Stromal cell of bone marrow (primary cell): ENCODE measurements at places on chromosomes 5 and 9.

- peak; percentile 44 for DNase-seq
These were observed 232.4 kb downstream of the ESM1 start for GRCh38 chr5:54753034-54753433.

- peak; percentile 27 for DNase-seq
These were observed 60.5 kb downstream of the GLDC start for GRCh38 chr9:6584881-6585597.

- DNase-seq, result no peak
These were observed 210.1 kb downstream of the CD180 start for GRCh38 chr5:66986534-66986933.

GRCh38 chr5:32709750-32710549 is 1.2 kb upstream of the NPR3 start:
- DNase-seq, result peak; percentile 67

GRCh38 chr9:123269281-123269680 is 895 bp upstream of the STRBP start:
- DNase-seq, result no peak

GRCh38 chr5:126456217-126456820 is 33.1 kb downstream of the GRAMD2B start:
- DNase-seq, result no peak

- no peak for DNase-seq
These were observed 124.0 kb downstream of the SEMA5A start for GRCh38 chr5:9421884-9422283.

- DNase-seq, result peak; percentile 38
These were observed 2.5 kb downstream of the FIBCD1 start for GRCh38 chr9:130936285-130937117.

GRCh38 chr5:181149355-181149754 is 2.0 kb downstream of the OR2V2 start:
- no peak for DNase-seq

- DNase-seq, result peak; percentile 83
These were observed 7.8 kb upstream of the DNAJC18 start for GRCh38 chr5:139446956-139447779.

GRCh38 chr5:171692107-171692506 is 93.5 kb upstream of the SMIM23 start:
- DNase-seq, result no peak

- DNase-seq, result no peak
These were observed 274.9 kb downstream of the EFNA5 start for GRCh38 chr5:107395632-107396350.

GRCh38 chr9:88534456-88535225 is at the start of gene NXNL2:
NXNL2 (plus strand) TSS chr9:88535178; CDS start chr9:88535435, 257 bp downstream.
- DNase-seq, result peak; percentile 64

DNA sequence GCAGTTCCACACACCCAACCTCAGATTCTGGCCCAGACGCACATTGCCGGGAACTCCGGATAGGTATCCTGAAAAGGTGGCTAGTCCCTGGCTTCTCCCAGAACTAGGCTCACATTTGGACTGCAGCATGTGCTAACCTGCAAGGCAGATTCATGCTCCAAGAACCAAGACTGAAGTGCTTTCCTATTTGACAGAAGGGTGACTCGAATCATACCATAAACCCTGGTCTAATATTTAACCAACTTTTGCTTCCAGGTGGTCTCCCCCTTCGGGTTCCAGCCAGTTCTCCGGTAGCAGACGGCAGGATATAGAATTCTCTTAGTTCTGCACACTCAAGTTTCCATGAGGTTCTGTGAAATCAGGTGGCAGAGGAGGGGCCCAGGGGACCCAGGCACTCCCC is 7.6 kb downstream of the PTGES start:
- DNase-seq, result no peak

DNA sequence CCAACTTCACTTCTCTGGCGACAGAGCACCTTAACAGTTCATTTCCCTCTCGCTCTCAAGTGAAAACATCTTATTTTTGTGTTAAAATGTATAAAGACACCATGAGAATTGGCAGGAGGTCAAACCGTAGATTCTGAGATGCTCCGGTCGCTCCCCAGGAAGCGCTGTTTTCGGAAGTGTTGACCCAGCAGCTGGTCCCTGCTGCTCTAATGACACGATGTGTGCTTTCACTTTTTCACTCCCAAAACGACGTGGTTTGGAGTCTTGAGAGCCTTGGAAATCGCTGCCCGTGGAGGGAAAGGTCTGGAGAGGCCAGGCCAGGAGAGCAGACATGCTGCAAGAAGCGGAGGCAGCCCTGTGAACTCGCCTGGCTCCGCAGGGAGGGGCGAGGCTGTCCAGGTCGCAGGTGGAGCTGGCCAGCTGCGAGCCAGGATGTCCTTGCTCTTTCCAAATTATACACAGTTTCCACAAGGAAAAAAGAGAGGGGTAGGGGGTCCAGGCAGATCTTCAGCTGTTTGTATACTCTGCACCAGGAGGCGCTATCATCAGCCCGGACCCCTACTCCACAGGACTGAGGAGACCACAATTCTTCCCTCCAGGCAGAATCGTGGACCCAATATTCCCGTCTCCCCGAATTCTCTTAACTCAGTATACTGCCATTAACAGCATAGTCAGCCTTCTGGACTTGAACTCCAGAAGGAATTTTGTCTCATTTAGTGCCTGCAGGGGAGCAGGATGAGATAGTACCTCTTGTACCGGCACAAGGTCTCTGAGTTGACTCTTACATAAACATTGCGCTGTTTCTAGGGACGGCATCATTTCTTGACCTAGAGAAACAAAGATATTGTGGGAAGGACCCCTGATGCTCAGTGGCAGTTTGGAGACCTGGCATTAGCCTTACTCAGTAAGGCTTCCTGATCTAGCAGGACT is 248.6 kb upstream of the ANKRD55 start:
- no peak for DNase-seq

DNA sequence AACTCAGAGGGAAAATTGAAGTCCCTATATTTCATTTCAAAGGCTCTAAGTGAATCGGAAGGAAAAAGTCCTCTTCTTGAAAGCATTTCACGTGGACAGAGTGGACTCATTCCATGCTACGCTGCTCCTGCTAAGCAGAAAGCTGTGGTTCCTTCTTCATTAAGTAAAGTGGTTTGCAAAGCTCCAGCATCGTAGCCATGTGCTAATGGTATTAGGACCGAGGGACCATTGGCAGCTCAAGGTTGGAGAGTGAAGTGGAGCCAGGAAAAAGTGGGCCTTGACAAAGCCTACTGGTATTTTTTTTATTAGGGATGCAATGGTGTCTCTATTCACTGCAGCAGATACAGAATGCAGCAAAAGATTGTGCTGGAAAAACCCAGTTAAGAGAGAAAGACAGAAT is 16.4 kb upstream of the SEMA4D start:
- DNase-seq, result no peak

DNA sequence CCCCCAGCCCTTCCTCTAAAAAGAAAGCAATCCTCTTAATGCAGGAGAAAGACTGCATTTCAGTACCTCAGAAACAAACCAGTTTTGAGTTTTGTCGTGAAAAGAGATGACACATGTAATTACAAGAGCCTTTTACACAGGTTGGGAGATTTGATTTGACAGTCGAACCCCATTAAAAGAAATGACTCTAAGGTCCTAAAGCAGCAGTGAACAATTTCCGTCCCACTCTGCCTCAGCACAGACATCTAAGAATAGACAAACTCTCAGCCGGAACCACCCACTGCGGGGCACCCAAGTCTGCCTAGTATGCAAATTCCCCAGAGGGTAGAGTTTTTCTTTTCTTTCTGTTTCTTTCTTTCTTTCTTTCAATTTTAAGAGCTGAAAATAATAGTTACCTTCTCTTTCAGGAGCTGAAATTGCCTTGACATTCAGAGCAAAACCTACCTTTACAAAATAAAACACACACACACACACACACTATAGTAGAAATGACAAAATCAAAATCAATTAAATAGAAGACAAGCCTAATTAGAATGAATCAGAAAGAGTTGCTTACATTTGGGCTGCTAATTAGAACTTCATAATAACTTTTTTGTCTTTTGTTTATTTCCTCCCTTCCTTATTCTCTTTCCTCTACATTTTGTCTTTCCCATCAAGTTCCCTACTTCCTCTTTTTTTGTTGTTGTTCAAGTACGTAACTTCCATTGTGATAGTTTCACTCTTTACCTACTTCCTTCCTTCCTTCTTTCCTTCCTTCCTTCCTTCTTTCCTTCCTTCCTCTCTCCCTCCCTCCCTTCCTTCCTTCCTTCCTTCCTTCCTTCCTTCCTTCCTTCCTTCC is 65.1 kb downstream of the BASP1 start:
- DNase-seq, result no peak

DNA sequence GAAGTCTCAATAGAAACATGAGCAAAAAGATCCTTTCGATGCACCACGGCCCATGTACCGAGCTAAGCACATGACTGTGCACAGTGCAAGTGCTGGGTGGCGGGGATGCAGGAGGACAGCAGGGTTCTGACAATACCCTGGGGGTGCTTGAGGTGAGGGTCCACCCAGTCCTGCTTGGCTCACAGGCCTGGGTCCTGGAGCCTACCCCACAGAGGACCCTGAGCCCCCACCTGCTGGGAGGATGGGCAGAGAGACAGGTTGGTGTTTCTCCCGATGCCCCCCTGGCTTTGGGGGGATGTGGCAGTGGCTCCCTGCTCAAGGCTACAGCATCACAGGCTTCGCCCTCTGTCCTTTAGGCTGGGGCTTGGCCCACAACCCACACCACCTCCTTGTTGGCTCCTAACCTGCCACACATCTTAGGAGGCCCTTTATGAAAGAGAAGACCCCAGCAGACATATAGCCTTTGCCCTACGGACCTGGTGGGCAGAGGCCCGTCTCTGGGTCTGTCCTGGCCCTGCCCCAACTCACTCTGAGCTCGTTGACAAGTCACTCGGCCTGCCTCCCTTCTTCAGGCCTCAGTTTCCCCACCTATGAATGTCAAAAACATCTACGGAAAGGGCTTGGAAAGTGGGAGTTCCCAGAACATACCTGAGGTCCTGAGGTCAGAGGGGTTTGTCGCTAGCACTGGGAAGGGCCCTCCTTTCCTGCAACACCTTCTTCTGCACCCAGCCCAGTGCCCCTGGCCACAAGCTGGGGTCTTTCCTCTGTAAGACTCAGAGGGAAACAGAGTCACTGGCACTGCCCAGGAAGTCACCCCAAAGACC is 50.3 kb downstream of the BARX1 start:
- no peak for DNase-seq

GRCh38 chr9:20620650-20621470 is 1.4 kb downstream of the MLLT3 start:
- DNase-seq, result no peak
